Brain pericyte (primary cell): ENCODE measurements at places on chromosomes 6 and 20.

- no peak for DNase-seq
Measured at GRCh38 chr20:50092436-50092835, 20.5 kb downstream of the UBE2V1 start.

DNA sequence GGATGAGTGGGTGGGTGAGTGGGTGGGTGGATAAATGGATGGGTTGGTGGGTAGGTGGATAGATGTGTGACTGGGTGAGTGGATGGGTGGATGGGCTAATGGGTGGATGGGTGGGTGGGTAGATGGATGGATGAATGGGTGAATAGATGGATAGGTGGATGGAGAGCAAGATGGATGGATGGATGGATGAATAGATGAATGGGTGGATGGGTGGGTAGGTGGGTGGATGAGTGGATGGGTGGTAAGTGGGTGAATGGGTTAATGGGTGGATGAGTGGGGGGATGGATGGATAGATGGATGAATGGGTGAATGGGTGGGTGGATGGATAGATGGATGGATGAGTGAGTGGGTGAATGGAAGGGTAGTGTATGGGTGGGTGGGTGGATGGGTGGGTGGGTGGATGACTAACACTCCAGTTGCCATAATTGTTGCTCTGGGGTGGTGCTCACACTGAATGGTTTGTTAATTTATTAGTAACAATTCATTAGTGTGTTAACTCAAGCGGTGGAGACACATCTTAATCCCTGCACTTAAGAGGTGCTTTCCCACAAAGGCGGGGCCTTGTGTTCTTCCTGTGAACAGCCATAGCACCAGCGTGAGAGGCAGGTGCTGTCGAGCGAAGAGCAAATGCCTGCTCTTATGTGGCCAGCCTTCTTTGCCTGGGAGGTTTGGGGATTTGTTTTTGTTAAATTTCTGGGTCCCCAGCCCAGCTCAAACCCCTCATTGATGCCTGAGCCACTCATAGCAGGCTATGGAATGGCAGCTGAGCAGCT, 4.9 kb upstream of the APCDD1L start:
- no peak for DNase-seq

- DNase-seq: no peak
Measured at GRCh38 chr20:3461211-3461771, 9.5 kb upstream of the ATRN start.

- peak; percentile 41 for DNase-seq
Measured at GRCh38 chr6:154732538-154733182, 556 bp upstream of the SCAF8 start.

DNA sequence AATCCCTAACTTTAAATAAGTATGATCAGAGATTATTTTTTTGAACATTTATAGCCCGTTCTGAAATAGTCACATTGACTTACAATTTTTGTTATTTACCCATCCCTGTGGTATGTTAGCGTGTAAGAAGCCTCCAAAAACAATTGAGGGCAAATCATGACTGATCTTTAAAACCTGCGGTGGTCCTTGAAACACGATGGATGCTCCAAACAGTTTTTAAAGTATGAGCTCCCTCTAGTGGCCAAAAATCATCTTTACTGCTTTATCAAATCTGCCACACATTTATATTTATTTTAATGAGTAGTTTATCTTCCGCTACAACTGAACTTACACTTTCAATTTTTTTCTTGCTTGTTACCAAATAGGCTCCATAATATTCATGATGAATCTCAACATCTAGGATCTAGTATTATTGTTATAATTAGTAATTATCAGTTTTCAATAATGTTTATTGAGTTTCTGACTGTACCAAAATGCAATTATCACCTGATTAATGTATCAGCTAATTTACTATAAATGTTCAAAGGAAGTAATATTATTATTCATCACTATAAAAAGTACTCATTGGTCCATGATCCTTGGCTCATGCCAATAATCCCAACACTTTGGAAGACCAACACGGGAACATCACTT, 52.2 kb downstream of the MARCKS start:
- no peak for DNase-seq

- no peak for DNase-seq
Measured at GRCh38 chr6:110672122-110672521, 143.1 kb downstream of the CDK19 start.

DNA sequence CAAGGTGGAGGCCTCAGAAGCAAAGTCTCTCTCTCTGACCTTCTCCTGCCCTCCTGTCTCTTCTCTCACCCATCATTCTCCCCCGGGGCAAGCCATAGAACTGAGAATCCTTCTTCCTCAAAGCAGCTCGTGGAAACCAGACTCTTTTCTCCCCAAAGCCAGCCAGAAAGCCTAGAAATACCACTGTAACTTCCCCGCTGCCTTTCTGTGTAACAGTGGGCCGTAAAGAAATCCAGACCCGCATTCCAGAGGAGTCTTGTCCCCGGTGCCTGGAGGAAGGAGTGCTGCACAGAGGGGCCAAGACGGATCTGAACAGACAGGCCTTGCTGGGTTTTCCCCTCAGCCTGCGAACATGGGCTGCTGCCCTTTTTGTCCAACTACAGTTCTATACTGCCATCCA, 977 bp upstream of the SLC22A2 start:
- DNase-seq: no peak

DNA sequence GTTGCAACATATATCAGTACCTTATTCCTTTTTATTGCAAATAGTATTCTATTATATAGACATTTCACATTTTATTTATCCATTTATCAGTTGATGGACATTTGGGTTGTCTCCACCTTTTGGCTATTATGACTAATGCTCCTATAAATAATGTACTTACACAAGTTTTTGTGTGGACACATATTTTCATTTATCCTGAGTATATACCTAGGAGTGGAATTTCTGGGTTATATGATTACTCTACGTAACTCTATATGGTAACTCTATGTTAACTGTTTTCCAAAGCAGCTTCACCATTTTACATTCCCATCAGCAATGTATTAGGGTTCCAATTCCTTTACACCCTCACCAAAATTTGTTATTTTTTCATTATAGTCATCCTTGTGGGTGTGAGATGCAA, 405.0 kb downstream of the ESR1 start:
- no peak for DNase-seq

DNA sequence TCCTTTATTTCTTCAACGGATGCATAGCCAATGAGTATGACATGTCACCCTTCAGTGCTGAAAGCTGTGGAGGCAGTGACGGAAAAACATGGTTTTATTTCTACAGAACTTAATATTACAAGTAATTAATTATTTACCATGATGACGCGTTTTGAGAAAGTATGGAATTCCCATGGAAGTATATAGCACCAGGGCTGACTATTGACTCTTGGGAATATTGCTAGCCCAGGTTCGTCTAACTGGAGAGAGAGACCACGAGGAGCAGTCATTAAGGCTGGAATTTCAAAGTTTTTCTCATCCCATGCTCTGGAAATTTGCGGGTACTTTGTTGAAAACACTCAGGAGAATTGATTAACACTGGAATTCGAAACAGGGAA, 155.2 kb upstream of the PRSS16 start:
- DNase-seq: no peak

DNA sequence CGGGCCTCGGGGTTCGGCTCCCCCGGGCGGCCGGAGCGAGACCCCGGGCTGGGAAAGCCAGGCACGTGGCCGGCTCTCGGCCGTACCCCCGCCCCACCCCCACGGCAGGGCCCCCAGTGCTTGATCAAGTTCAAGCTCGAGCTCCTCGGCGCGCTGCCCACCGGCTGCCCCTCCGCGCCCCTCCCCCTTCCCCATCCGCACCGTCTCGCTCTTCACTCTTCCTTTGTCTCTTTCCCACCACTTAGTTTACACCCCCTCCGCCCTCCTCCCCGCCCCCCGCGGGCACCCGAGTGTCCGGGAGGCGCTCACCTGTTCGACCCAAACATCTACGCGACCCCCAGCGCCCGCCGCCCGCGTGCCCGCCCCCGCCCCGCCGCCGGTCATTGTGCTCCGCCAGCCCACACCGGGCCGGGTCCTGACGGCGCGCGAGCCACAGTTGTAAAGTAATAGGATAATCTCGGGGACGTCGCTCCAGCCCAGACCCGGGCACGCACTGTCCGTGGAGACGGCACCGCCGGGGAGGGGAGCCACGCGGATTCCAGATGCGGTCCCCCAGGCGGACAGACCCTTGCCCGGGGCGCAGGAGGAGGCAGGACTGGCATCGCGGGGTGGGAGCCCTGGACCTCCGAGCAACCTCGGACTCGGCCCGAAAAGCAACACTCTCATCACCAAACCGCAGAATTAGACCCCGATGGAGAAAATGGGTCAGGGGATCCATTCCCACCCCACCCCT, 100.7 kb downstream of the NOL4L start:
- no peak for DNase-seq

DNA sequence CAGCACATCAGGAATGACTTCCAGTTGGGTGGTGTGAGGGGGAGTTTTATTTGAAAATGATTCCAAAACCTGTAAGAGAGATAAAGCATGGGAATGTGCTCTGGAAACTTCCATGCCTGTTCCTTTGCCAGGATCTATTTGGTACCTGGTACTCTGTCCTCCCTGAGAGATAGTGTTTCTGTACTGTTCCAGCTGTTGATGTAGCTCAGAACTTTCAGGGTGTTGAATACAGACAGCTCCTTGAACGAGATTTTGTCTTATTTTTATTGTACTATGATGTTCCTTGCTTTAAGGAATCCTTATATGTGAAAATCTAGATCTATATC, 148.7 kb upstream of the RIPOR2 start:
- DNase-seq: no peak

DNA sequence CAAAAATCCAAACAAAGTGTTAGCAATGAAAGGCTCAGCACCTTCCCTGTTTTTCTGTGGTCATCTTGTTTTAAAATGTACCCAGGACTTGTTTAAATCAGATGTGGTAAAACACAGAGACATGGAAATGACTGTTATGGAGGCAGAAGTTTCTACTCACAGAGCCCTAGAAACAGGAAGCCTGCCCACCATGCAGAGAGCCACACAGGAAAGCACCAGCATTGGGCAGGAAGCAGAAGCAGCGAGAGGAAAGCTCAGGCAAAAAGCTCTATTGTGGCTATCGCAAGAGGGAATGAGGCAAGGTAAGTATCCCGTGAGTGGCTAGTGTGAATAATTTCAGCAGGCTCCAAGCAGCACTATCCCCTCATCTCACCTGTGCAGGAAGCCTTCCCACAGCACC, 42.8 kb downstream of the GPR6 start:
- DNase-seq: no peak

DNA sequence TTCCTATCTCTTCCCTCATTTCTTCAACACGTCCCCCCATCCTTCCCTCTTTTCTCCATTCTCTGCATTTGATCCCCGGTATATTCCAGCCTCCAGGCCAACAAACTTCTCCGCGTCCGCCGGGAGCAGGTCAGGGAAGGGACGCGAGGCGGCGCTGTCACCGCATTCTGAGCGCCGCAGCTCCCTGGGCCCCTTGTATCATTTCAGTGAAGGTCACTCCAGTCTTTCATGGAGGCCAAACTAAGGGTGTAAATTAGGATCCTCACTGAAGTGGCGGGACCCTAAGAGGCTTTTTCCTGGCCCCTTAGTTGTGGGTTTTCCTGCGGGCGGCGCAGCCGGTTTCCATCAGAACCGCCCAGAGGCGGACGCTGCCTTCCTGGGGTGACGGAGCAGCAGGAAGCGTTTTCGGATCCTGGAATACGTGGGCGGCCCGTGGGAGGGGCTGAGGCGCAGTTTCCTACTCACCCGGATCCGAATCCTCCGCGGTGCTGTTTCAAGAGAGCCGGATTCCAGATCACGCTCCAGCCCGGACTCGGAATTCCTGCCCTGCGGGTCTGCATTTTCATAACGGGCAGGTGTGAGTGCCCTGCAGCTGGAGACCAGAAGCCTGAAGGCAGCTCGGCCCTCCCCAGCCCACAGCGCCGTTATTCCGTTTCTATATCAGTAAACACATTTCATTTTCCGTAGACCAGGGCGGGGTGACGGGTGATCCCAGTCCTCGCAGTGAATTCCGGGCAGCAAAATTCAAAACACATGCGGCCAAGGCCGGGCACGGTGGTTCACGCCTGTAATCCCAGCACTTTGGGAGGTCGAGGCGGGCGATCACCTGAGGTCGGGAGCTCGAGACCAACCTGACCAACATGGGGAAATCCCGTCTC, 3.6 kb upstream of the MICA start:
- DNase-seq: peak; percentile 53

GRCh38 chr6:167572841-167573271, 248.0 kb downstream of the TTLL2 start:
- no peak for DNase-seq

DNA sequence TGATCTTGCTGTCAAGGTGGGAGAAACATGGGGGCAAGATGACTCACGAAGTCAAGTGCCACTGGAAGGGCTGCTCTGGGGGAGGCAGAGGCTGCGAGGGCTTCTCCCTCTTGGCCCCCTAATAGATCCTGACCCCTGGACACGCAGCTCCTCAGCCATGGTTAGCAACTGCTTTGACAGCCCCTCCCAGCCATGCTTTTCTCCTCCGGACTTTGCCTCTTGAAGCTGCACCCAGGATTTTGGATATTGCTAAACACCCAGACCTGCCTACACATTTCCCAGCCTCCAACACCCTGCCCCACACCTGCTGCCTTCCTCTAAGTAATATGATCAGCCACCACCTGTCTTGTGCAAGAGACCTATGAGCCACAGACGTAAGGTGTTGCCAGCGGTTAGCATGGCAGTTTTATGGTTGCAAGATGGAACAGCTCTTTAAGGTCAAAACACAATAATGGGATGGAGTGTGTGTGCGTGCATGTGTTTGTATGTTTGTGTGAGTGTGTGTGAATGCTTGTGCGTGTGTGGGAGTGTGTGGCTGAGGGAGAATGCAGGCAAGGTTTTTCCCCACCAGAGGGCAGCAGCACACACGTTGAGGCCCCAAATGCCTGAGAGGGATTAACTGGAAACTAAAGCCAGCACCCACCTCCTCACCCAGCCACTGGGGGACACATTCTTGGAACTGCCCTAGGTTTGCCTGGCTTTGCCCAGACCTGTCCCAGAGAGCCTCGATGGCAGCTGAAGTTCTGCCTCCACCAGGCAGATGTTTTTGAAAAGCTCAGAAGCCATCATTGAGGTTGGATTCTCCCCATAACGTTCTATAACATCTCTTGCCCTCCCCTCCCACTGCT, 2.5 kb downstream of the IP6K3 start:
- DNase-seq: no peak

DNA sequence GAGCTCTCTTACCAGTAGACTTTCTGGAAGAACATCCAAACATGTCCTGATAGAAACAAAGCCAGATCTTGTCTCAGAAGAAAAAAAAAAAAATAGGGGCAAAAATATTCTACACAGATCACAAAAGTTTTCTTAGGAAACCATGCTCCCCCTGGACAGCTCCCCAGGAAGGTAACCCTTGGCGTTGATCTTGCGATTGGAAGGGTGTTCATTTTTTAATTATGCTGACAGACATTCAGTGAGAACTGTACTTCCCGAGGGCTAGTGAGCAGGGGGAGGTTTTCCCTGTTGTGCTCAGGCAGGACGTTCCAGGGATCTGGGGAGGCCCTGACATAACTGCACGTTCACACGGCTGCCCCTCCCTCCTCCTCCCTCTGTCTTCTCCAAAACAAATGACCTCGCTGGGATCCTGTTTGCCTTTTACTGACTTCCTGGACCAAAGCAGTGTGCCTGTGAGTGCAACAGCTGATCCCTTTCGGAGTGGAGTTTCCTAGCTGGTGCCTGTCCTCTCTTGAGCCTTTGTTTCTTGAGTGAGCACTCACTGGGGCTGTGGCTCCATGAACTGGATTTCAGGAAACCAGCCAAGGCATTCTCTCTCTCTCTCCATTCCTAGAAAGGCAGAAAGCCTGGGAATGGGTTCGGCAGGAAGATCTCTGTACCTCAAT, 46.7 kb downstream of the MARCKS start:
- DNase-seq: no peak

GRCh38 chr6:122548281-122548680, 61.9 kb upstream of the PKIB start:
- DNase-seq: no peak

- no peak for DNase-seq
Measured at GRCh38 chr6:126076992-126077664, 90.8 kb downstream of the TRMT11 start.

GRCh38 chr6:160312900-160313299, 35.3 kb upstream of the SLC22A3 start:
- no peak for DNase-seq
